Activated B cell treated with CpG ODN at 0.5 μM for 24 hours (primary cell): ENCODE measurements at places on chromosomes 13 and 19.

DNA sequence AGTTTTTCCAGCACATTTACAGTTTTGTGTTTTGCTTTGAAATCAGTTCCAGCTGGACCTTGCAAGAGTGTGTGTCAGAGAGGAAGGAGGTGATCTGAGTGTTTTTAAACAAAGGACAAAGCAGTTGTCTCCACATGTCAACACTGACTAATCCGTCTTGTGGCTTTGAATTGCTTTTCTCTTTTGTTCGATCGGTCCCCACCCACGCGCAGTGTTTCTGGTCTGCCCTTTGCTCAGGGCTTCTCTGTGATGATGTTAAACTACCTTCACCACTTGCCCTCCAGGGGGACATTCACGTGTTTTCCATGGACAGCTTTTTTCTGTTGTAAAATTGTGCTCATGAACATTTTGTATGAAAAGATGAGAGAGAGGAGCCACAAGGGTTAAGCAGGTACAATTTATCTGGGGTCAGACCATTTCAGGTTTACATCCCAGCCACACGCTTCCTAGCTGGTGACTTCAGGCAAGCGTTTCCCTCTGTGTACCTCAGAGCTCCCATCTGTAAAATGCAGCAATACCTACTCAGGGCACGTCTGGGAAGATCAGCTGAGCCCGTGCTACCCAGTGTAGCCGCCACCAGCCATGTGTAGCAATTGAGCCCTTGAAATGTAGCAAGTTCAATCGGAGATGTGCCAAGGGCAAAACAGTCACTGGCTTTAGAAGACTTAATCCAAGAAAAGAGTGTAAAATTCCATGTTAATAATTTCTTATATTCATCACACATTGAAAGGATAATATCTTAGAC, 13.5 kb upstream of the PLA2G4C start:
- no peak for DNase-seq

- DNase-seq = no peak
Observed at GRCh38 chr19:1472231-1473084, 6.6 kb downstream of the C19orf25 start.

DNA sequence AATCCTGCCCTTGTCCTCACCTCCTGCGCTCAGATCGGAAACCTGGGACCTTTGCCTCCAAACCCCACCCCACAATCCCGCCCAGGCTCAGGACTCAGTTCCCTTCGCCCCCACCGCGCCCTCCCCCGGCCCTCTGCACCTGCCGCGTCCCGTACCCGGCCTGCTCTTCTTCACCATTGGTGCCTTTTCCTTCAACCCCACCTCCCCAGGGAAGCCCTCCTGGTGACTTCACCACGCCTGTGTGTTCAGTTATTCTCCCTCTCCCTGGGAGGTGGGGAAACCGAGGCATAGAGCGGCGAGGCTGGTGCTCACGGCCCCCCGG, 19.3 kb upstream of the TCF3 start:
- no peak for DNase-seq

DNA sequence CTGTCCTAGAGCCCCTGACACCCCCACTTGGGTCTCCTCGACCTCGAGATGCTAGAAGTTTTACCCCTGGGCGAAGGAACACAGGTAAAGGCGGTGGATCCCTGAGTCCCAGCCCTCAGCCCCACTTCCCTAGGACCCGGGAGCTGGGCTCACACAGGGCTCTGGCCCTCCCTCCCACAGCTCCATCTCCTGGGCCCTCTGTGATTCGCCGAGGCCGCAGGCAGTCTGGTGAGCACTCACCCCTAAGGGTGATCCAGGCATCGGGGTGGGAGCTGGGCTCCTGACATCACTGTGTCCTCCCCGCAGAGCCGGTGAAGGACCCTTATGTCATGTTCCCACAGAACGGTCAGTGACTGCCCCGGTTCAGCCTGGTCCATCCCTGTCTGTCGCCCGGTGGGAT, 8.3 kb downstream of the PLEKHG2 start:
- no peak for DNase-seq
